M059J (cell line): ENCODE measurements at places on chromosomes 6 and 20.

DNA sequence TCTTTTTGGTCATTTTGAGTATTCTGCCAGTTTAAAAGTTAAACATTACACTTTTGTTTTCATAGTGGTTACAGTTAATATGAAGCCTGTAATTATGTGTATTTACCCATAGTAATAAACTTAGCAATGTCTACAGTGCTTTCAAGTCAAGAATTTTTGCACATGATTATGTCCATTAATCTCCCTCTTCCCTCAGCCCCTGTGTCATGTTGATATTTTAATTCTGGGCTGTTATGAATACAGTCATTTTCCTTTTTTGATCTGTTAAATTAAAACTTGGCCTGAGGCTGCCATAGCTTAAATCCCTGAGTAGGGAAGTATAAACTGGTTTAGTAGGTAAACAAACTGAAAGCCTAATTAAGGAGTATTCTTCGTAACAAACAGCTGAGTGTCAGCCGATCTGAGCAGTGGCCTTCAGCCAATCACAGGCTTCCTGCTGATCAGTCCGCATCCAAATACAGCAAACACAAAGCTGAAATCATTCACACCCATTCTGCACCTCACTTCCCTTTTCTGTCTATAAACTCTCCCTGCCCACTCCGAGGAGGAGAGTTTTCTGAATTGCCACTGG lies 9.5 kb upstream of the SFT2D1 start:
- DNase-seq, result peak; percentile 6

- peak; percentile 34 for DNase-seq
Observed at GRCh38 chr6:39189915-39190544, 39.2 kb downstream of the KCNK5 start.

DNA sequence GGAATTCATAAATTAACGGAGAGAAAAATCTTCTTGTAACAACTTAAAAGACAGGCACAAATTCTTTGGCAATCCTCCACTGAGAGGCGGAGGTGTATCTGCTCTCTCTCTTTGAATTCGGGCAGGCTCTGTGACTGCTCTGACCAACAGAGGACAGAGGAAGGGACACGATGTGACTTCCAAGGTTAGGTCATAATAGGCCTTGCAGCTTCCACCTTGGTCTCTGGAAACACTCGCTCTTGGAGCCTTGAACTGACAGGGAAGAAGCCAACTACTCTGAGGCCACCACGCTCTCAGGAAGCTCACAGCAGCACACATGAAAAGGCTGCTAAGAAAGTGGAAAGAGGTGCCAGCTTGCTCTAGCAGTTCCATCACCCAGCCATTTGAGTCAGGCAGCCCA lies 14.9 kb downstream of the TOMM34 start:
- no peak for DNase-seq

GRCh38 chr6:125699591-125699990 lies 49.8 kb upstream of the HEY2 start:
- no peak for DNase-seq

GRCh38 chr6:25794784-25795183 lies 37.1 kb downstream of the SLC17A1 start:
- DNase-seq, result no peak

DNA sequence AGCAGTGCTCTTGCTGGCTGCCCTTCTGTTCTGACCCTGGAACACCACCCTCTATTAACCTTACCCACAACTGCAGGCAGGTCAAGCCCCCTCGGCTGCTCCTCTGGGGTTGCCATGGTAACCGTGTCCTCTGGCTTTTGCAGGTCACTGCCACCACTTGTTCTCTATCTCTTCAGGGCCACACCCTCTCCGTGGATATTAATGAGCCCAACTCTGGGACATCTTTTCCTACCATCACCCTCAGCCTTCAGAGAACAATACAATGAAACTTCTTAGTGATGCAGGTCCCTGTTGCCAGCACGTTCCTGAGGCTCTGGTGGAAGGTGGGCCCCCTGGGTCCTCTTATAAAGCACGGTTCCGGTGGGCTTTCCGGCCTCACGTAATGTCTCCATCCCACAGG lies 30.8 kb upstream of the MICB start:
- peak; percentile 24 for DNase-seq

- peak; percentile 5 for DNase-seq
Observed at GRCh38 chr6:71724456-71725125, 161.8 kb upstream of the RIMS1 start.

DNA sequence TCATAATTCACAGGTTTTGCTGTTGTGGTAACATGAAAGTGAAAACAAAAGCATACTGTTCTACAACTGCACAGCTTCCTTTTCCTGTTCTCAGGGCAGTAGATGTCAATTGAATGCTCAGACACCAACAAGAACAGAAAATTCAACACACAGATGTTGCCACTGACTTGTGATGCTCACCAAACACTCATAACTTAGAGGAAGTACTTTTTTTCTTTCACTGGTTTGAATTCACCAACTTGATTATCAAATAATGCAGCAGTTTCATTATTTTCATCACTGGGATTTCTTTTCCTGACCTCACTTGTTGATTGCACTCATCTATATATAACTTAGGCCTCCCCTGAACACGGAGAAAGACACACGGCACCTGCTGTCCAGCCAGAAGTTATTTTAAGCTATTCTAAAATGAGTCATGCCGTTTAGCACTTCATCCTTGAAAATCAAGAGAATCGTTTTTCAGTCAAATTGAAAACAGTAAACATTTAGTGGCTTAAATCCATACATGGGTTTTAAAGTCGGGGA lies 949 bp downstream of the TXLNB start:
- peak; percentile 61 for DNase-seq

- no peak for DNase-seq
Observed at GRCh38 chr6:57298741-57299140, 18.7 kb upstream of the PRIM2 start.

DNA sequence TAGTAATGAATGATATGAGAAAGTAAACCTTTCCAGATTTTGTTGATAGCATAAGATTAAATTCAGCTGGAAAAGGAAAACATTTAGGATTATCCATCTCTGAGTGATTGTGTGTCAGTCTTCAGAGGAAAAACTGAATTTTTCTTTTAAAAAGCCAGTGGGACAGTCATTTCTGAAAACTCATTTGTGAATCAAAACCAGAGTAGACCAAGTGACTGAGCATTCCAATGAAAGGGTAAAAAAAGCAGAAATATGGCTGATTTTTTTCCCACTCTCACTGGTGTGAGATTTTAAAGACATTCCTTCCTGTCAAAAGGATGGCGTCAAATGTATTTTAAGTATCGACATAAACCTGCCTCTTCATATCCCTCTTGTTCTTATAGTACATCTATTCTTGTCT lies 214.0 kb downstream of the GMPR start:
- no peak for DNase-seq

- no peak for DNase-seq
Observed at GRCh38 chr20:3728354-3728753, 4.1 kb upstream of the HSPA12B start.

DNA sequence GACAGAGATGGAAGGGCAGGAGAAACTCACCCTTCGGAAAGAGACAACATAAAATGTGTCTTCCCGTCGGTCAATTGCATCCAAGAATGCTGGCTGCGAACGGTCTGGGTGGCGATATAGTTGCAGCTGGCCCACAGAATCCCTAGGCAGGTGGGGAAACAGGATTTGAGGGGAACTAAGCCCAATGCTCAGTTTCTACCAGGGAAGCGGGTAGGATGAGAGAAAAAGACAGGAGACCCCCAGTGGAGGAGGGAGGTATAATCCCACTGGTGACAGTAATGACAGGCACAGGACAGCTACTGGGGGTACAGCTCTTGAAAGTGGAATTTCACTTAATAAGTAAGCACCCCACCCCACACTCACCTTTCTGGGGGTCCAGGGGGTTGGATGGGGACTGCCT lies 7.5 kb upstream of the TNXB start:
- peak; percentile 38 for DNase-seq

- no peak for DNase-seq
Observed at GRCh38 chr6:67877288-67877687, 757.8 kb upstream of the ADGRB3 start.

DNA sequence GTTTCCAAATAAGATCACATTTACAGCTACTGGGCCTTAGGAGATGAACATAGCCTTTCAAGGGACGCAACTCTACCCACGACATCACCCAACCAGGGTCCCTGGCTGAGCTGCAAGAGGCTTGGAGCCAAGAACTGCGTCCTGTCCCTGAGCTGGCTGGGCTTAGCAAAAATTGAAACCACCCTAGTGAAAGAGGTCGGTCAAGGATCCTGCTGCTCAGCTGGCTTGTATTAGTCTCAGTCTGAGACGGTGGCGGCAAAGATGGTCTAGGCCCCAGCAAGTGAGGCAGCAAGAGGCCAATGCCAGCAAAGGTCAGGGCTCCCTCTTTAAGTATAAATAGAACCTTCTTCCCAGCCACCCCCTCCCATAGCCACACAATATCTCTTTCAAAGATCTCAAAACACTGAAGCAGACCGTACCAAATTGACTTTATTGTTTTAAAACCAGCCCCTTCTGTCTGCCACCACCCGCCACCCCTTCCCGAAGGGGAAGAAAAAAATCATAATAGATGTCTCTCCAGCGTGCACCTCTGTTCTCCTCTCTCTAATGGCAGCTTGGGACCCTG lies 140.5 kb downstream of the EYA2 start:
- no peak for DNase-seq

DNA sequence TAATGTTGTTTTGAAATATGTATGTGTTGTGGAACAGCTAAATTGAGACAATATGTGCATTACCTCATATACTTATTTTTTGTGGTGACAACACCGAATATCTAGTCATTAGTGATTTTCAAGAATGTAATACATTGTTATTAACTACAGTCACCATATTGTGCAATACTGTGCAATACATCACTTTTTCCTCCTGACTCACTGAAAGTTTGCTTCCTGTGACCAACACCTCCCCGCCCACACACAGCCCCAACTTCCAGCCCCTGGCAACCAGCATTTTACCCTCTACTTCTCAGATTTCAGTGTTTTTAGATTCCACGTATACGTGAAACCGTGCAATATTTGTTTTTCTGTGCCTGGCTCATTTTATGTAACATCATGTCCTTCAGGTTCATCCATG lies 627.9 kb downstream of the PRKN start:
- DNase-seq, result peak; percentile 28

- DNase-seq, result no peak
Observed at GRCh38 chr6:137491478-137491877, 2.7 kb downstream of the OLIG3 start.

DNA sequence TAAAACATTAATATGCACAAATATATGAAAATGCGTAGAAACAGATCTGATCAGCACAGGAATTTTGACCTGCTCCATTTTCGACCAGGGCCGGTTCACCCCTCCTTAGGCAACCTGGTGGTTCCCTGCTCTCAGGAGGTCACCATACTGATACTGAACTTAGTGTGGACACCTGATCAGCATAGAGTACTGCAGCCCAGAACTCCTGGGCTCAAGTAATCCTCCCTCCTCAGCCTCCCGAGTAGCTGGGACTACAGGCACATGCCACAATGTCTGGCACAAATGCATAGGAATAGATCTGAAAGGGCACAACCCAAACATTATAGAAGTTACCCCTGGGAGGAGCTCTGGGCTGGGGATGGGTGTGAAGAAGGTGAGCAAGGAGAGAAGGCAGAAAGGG lies 24.7 kb upstream of the DDO start:
- DNase-seq, result no peak

DNA sequence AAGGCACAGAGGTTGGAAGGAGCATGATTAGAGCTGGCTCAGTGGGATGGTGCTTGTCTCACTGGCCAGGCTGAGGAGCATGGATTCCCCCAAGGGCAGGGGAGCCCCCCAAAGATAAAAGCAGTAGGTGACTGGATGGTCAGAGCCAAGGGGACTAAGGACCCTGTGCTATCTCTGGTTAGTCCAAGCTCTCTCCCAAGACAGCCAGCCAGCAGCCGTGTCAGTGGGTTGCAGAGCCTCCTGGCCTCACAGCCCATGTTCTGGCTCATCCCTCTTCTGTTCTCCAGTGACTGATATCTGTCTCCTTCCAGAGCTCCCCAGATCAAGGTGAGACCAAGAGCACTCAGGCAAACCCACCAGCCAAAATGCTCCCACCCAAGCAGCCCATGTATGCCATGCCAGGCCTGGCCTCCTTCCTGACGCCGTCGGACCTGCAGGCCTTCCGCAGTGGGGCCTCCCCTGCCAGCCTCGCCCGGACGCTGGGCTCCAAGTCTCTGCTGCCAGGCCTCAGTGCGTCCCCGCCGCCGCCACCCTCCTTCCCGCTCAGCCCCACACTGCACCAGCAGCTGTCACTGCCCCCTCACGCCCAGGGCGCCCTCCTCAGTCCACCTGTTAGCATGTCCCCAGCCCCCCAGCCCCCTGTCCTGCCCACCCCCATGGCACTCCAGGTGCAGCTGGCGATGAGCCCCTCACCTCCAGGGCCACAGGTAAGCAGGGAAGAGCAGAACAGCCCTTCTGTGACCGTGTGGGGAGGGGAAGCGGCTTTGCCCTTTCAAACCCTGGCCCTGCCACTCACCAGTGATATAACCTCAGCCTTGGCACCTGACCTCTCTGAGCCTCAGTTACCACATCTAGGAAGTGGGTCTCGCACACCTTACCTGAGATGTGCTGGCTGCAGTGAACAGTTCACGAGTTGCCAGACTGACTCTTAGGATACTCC lies 121.3 kb downstream of the JPH2 start:
- DNase-seq, result no peak

- no peak for DNase-seq
Observed at GRCh38 chr20:59817406-59817805, 116.0 kb downstream of the SYCP2 start.

- DNase-seq, result no peak
Observed at GRCh38 chr20:5570452-5570851, 179.7 kb upstream of the SHLD1 start.

DNA sequence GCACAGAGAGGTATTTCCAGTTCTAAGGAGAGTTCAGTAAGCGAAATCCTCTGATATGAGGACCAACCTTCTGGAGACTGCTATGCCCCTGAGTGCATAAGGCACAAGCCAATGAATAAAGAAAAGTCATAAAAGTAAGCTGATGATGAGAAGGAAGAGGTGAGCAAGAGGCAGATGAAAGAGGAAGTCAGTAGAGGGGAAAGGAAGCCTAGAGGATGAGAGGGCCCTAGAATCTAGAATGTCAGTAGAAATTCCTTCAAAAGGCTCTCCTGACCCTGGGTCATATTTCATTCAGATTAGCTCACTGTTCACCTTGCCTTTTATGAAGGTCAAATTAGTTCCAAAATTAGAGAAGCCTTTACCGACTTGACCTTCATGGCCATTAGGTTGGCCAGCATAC lies 209.2 kb downstream of the CD83 start:
- DNase-seq, result no peak

- DNase-seq, result peak; percentile 47
Observed at GRCh38 chr6:43308101-43308989, at the start of gene CRIP3. Gene CRIP3, minus strand, starts transcription at chr6:43308826. Its CDS starts 34 bp downstream, at chr6:43308792.

- DNase-seq, result no peak
Observed at GRCh38 chr6:143902827-143903226, 38.6 kb downstream of the ZC2HC1B start.

DNA sequence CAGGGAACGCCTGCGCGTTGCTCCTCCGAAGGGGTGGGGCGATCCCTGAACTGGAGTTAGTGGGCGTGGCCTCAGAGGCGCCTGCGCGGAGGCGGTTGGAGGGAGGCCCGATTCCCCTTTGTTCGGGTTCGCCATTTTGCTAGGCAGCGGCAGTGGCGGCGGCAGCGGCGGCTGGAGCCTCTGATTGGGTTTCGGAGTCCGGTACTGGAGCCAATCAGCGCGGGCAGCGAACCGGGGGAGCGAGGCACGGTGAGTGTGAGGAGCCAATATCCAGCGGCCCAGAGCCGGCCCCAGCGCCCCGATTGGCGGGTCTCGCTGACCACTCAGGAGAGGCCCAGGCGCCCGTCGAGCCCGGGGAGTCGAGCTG lies at the start of gene NFYA:
Gene NFYA, plus strand, starts transcription at position 139 of the 367 bp plus-strand sequence. CDS start 6,116 bp downstream, outside the sequence.
- DNase-seq, result peak; percentile 99
